Stimulated activated CD4-positive, alpha-beta T cell treated with anti-CD3 and anti-CD28 coated beads, Interleukin-15, amount 100 ng/mL, for 1 hour (primary cell): ENCODE measurements at places on chromosomes 1 and 21.

- no peak for DNase-seq
These were observed 33.6 kb downstream of the SPAG17 start for GRCh38 chr1:118151312-118151937.

- DNase-seq = no peak
These were observed 160.2 kb downstream of the DENND1B start for GRCh38 chr1:197614916-197615692.

- no peak for DNase-seq
These were observed 23.4 kb downstream of the LDLRAP1 start for GRCh38 chr1:25566730-25567341.

DNA sequence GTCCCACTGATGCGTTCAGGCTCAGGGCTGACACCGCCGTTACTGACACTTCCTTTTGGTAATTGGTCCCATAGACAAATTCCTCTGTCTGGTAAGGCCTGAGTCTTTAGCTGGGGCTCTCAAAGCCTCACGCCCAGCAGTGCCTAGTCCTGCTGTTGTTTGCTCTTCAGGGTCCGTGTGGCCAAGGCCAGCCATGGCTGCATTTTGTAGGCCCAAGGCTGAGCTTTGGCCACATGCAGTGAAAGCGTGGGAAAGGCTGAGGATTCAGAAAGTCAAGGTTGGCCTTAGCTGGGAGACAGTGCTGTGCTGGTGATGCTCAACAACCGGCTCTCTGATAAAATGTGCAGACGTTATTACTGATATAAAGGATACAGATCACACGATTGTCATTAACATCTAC, 63.5 kb upstream of the C1orf174 start:
- no peak for DNase-seq

DNA sequence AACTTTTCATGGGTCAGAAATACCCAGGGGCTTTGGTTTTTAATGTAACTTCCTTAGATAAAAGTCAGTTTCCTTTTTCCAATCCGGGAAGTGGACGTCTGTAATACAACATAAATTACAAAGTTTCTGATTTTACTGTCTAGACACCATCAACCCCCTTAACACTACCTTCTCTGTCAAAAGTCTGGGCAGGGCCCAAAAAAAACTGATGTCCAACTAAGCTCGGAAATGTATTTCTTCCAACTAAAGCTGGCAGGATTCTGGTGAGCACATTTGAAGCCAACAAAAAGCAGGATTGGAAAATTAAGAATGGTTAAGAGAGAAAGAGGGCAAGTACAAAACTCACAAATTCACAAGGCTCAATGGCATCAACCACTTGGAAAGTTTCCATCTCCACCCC, 24.3 kb downstream of the DDAH1 start:
- DNase-seq = no peak

DNA sequence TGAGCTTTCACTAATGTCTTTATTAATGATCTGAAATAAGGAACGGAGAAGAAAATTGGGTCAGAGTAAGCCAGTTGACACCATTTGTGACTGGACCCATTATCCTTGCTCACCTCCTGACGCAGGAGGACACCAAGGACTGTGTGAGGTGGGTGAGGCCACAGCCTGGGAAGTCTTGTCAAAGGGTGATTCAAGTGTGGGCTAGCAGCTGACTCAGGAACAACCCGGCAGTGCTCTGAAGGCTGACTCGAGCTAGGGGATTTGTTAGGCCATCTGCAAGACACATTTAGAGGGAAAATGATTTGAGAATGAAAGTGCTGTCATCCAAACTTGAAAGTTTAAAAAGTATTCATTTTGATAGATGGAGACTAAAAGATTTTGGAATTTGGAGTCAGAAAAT, 21.2 kb downstream of the PRRX1 start:
- no peak for DNase-seq

- DNase-seq = no peak
These were observed 2.0 kb downstream of the ASCL5 start for GRCh38 chr1:201125019-201125418.

DNA sequence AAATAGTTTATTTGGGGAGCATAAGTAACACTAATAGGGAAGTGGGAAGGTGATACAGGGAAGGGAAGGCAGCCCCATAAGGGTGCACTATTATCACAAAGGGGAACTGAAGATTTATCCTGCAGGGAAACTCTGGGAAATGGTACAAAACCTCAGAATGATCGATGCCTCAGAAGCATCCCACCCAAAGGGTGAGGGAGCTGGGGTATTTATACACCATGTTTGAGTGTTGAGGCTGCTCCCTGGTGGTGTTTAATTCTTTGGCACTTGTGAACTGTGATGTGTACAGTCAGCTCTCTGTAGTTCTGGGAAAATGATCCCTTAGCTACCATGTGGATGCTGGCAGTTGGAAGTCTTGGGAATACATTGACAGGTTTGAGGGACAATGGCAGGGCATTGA, 5.1 kb upstream of the TRIM62 start:
- DNase-seq = no peak

DNA sequence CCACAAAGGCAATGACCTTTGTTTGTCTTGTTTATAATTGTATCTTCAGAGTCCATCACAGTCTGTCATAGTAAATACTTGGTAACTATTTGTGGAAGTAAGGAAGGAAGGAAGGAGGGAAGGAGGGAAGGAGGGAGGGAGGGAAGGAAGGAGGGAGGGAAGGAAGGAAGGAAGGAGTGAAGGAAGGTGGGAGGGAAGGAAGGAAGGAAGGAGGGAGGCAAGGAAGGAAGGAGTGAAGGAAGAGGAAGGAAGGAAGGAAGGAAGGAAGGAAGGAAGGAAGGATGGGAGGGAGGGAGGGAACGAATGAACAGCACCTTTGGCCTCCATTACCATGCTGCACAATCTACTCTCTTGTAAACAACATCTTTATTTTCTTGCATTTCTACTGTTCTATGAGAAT, 559.5 kb upstream of the PKN2 start:
- DNase-seq = no peak

GRCh38 chr21:45380566-45380965, 24.4 kb upstream of the COL18A1 start:
- no peak for DNase-seq
